ENCODE measurements at places on chromosomes 3 and 15. TPM values are rescaled to one million over a fixed set of nuclear protein-coding genes. Genes with fewer than 3 reads are reported as not detected.
A peak's percentile ranks its signal among the peaks of the same experiment; 100 is the strongest.

GRCh38 chr3:133662278-133662651 lies 524 bp upstream of the TOPBP1 start:
- peak; percentile 2 for DNase-seq

GRCh38 chr15:100777821-100778220 lies 101.8 kb upstream of the ALDH1A3 start:
- no peak for DNase-seq

DNA sequence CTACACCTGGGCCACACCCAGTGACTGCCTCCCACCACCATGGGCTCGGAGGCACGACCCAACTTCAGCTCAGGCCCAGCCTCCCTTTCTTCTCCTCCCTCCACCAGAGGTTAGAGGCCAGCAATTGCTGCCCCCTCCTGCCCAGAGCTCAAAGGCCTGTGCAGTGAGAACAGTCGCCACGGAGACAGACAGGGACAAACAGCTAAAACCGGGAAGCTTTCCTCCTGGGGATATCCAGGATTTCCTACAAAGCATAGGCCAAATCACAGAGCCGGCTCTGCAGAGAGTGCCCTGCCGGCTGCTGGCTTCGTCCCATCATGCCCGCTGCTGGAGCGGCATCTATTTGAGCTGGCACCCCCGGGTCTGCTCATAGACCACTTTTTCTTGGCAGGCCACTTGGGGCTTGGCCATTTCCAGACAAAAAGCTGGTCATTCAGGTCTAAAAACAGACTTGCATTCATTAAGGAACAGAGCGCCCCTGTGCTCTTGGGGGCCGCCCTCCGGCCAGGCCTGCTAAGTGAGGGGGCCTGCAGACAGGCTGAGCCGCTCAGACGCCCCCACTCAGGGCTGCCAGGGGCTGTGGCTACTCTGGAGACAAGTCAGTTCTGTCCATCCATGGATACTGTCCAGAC lies 17.5 kb downstream of the GRAMD2A start:
- no peak for DNase-seq

- no peak for DNase-seq
Measured at GRCh38 chr3:127016043-127016343, 33.1 kb downstream of the PLXNA1 start.

DNA sequence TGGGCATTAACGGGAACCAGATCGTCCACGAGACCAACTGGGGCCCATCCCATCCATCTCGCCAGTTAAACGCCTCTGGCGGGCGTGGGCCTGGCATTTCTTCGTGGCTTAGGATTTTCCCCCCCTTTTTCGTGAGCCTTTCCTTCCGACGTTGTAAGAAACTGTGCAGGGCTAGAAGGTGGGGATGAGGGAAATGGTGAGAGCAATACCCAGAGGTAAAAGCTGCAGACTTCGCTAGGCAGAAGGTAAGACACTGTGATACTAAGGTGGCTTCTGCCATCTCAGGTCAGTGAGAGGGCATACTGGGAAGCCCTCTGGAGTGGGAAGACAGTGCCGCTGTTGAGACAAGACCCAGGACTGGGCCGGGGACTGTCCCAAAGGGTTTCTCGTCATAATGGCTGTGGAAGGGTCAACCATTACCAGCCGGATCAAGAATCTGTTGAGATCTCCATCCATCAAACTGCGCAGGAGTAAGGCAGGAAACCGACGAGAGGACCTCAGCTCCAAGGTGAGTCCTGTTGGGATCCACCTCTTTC lies 666 bp downstream of the MAPKBP1 start:
- no peak for DNase-seq

THPO gene
- not detected for total RNA-seq

CHRNA7 gene
- total RNA-seq, result 4.8 TPM

BFSP2 gene
- total RNA-seq, result 0.96 TPM

- no peak for DNase-seq
Measured at GRCh38 chr15:54364961-54365360, 386.7 kb downstream of the UNC13C start.

- no peak for DNase-seq
Measured at GRCh38 chr15:73244333-73244732, 124.4 kb downstream of the HCN4 start.

DNA sequence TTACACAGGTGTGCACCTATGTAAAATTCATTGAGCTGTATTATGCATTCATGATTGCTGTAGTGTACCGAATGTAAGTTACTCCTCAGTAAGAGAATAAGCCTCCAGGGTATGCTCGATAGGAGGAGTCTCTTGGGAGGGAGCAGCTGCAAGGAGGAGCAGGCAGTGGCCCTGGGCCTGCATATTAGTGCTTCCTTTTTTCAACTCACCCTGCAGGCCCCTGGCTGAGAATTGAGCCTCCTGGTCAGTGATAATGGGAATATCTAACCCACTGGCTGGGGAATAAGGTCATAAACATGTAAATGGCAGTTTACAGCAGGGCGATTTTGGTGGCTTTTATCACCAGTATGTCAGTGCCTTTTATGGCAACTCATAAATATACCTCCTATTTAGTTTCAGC lies 21.7 kb upstream of the SFMBT1 start:
- no peak for DNase-seq

CGNL1 gene
- 2.8 TPM for total RNA-seq

GRCh38 chr15:96046620-96047240 lies 283.8 kb upstream of the NR2F2 start:
- no peak for DNase-seq
